ENCODE measurements at places on chromosomes 13 and 19.

GRCh38 chr19:54023191-54023590 lies 31.8 kb downstream of the CACNG6 start:
- DNase-seq, result no peak

GRCh38 chr13:28470296-28470695 lies 24.6 kb downstream of the FLT1 start:
- no peak for DNase-seq

DNA sequence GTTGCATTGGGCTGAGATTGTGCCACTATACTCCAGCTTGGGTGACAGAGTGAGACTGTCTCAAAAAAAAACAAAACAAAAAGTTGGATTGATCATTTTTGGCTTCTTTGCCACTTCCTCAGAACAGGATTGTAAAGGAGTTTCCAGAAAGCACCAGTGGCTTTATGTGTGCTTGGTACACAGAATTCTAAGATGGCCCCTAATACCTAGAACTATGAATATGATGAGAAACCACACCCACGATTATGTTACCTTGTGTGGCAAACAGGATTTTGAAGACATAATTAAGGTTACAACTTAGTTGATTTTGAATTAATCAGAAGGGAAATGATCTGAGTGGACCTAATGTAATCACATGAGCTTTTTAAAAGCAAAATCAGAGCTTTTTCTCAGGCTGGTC lies 26.5 kb downstream of the CEACAM1 start:
- DNase-seq, result no peak

GRCh38 chr13:101977475-101977874 lies 424.4 kb downstream of the FGF14 start:
- no peak for DNase-seq

GRCh38 chr19:49011194-49011593 lies 5.7 kb downstream of the LHB start:
- DNase-seq, result no peak

- peak; percentile 78 for DNase-seq
Measured at GRCh38 chr13:110340812-110341444, 33.8 kb downstream of the COL4A2 start.

GRCh38 chr19:3451451-3451866 lies 28.9 kb downstream of the SMIM24 start:
- DNase-seq, result no peak

DNA sequence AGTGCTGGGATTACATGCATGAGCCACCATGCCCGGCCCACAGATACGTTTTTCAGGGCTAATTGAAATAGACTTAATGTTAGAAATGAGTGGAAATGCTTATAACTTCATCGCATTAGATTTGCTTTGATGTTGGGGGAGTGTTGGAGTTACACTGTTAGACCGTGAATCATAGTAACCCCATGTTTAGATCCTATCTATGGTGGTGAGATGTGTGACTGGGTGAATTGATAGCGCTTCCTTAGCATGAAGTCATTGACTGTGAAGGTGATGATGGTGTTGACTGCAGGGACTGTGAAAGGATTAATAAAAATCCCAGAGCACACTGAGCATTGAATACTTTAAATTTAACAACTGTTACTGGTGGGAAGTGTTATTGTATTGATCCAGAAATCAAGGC lies 1.7 kb downstream of the ZNF264 start:
- DNase-seq, result no peak

GRCh38 chr13:114054264-114054663 lies 78.2 kb downstream of the RASA3 start:
- DNase-seq, result no peak

DNA sequence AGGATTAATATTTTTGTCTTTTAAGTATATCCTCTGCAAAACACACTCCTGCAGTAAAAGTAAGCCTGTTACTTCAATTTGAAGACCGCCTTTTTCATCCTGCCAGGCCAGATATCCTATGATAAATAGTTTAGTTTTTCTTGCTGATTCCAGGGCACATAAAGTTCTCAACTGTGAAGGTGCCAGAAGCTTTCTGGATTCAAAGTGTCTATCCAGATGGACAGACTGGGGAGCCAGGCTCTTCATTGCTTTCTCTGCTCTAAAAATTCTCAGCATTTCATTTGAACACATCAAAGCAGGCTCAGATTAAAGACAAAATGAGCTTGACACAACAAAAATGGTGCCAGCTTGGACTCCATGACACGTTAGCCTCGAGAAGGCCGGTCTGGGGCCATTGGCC lies 53.6 kb upstream of the UBL3 start:
- DNase-seq, result no peak

DNA sequence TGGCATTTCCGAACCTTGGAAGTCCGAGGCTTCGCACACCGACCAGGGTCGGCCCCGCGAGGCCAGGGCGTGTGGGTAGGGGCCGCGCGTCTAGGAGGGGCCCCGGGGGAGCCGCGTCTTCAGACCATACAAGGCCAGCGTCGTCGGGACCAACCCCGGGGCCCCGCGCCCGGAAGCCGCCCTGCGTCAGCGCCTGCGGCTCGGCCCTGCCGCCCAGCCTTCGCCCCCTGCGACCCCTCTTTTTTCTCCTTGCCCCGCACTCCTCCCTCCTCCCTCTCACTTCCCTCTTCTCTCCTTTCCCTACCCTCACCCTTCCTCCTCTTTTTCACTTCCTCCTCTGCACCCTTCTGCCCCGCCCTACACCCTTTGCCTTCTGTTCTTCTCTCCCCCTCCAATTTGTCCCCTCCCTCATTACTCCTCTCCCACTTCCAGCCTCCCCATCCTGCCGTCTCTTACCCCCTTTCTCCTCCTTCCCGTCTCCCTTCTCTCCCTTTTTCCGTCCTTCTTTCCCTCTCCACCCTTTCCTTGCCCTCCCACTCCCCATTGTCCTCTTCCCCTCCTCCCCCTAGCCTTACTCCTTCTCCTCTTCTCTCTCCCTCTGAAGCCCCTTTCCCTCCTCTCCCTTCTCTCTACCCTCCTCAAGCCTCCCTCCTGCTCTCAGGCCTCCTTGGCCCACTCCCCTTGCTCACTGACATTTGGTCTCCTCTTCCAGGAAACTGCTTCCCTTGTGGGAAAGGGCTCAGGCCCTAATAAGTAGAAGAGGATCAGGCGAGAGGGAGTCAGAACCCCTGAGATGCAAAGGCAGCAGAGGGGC lies 2.2 kb upstream of the PLEKHG2 start:
- peak; percentile 60 for DNase-seq

DNA sequence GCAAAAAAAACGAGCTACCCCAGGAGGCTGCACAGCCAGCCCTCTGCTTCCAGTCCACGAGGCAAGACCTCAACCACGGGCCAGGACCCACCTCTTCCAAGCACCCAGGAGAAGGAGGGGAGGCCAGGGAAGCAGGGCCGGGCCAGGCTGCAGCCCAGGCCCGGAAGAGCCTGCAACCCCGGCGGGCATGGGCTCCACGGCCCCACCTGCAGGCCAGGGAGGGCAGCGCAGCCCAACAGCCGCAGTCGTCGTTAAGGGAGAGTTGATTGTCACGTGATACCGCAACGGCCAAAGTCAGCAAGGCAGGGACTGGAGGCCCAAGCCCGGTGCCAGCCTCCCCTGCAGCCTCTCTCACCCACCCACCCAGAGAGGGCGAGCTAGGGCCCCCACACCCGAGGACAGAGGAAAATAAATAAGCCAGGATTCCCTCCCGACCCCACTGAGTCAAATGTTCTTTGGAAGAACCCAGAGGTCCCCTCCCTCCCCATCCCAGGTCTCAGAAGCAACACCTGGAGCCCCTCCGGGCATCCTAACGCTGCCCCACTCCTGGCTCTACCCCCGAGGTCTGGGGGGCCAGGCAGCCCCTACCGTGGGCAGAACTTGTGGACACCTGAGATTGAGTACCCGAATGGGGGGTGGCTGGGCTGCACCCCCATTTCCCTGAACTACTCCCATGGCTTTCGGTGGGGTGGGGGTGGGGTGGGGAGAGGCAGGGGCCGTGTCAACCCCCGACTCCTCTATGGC lies 5.2 kb upstream of the REXO1 start:
- DNase-seq, result peak; percentile 75

- DNase-seq, result no peak
Measured at GRCh38 chr19:49064768-49065611, at the start of gene NTF4. TSS of gene NTF4 (minus strand) at chr19:49064818. CDS start at chr19:49061997, 2,821 bp downstream.

DNA sequence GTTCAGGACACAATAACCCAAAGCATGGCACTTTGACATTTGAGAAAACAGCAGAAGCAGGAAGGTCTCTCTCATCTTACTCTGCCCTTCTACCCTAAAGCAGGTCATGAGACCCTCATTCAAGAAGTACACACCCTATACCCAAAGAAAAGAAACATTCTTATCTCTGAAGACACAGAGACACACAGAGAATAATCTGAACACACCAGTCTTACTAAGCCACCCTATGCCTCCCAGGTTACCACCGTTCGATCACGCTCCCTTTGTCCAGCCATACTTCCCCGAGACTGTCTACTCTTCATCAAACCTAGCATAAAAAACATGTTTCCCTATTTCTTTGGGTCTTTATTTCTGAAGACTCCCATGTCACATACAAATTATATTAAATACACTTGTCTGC lies 66.5 kb upstream of the ANKRD10 start:
- no peak for DNase-seq

DNA sequence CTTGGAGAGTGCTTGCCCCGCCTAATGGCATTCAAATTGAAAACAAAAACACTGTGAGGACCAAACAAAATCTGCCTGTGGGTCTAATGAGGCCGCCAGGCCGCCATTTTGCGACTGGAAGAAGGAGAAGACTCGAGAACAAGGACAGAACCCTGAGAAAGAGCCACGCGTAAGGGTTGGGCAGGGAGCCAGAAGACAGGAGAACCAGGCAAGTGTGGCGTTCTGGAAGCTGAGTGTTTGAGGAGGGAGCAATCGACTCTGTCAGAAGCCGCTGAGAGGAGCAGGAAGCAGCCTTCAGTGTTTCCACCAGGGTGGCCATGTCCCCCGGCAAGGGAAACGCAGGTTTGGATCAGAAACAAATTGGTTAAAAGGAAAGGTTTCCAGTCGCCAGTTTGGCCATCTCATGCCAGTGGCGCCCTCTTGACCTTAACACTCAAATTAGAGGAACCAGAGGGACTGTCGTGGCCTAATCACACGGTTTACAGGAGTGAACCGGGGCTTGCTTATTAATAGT lies 10.2 kb upstream of the PTOV1 start:
- no peak for DNase-seq

DNA sequence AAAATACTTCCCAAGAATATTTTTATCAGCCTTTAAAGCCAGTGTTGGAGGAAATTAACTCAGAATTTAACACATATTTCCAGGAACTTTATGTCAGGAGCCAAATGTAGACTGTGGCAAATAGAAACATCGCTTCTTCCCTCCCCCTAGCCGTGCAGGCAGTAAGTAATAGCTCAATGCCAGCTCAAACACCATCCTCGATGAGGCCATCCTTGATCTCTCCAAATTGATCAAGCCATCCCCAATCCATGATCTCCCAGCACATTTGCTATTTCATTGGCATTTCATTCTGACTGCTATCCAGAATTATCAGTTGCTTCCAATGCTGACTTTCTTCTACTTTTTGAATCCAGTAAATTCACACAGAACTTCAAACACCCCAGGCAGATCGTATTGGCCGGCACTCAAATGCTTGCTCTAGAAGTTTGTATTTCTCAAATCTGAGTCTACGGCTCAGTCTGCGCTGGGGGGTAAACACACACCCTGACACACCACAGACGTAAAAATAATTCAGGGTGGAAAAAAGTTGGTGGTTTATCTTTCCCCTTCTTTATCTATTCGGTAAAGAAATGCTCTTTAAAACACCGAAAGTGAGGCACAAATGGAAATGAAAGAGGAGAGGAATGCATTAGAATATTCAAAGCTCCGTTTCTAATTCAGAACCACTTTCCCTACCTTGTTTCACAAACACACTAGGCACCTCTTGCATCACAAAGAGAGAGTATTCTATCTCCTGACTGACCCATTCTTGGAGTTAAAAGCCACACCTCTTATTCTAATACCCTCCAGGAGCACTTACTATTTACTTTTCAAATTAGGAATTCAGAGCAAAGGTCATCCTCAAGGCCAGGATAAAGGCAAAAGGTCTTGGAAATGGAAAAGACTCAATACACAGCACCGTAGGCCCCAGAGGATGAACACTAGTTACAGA lies 991 bp downstream of the OBI1 start:
- no peak for DNase-seq
